ENCODE measurements at places on chromosomes 13 and 19. TPM values are rescaled to one million over a fixed set of nuclear protein-coding genes. Genes with fewer than 3 reads are reported as not detected.

The PEAK3 gene
- 0.68 TPM for total RNA-seq

The LHB gene
- not detected for total RNA-seq

The SMAD9 gene
- total RNA-seq, result 1.9 TPM

The LILRA1 gene
- 0.92 TPM for total RNA-seq

The HOOK2 gene
- total RNA-seq, result 51.6 TPM

The SSC5D gene
- 3.4 TPM for total RNA-seq

The MAP3K10 gene
- 22.7 TPM for total RNA-seq

The MKNK2 gene
- total RNA-seq, result 234 TPM

The ZGLP1 gene
- 0.65 TPM for total RNA-seq

The ZNF284 gene
- 1.7 TPM for total RNA-seq

Data from Right ventricle myocardium inferior (tissue), 1 donor.